ENCODE measurements at places on chromosomes 1 and 21. TPM values are rescaled to one million over a fixed set of nuclear protein-coding genes. Genes with fewer than 3 reads are reported as not detected.

GRCh38 chr1:14976256-14976655, 177.3 kb upstream of the TMEM51 start:
- DNase-seq = no peak

DNA sequence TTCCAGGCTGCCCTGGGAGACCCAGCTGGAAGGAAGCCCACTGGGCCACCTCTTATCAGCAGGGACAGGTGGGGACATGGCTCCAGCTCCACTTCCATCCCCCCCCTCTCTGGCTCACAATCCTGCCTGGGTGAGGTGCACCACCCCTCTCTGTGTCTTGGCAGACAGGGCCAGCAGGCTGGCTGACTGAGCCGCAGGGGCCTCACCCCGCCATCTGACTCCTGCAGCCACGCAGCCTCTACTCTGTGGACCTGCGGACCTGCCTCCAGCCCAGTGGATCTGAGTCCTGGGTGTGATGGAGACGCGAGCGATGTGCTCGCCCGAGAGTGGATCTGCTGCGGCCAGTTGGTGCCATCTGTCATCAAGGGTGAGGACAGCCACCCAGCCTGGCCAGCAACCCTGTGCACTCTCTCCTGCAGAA, 30.1 kb downstream of the RCC2 start:
- no peak for DNase-seq

- peak; percentile 79 for DNase-seq
Observed at GRCh38 chr1:6785728-6786505, 663 bp downstream of the CAMTA1 start.

- DNase-seq = no peak
Observed at GRCh38 chr1:44229435-44230167, 16.3 kb downstream of the DMAP1 start.

GRCh38 chr21:31997191-31997590, 124.4 kb downstream of the HUNK start:
- no peak for DNase-seq

DNA sequence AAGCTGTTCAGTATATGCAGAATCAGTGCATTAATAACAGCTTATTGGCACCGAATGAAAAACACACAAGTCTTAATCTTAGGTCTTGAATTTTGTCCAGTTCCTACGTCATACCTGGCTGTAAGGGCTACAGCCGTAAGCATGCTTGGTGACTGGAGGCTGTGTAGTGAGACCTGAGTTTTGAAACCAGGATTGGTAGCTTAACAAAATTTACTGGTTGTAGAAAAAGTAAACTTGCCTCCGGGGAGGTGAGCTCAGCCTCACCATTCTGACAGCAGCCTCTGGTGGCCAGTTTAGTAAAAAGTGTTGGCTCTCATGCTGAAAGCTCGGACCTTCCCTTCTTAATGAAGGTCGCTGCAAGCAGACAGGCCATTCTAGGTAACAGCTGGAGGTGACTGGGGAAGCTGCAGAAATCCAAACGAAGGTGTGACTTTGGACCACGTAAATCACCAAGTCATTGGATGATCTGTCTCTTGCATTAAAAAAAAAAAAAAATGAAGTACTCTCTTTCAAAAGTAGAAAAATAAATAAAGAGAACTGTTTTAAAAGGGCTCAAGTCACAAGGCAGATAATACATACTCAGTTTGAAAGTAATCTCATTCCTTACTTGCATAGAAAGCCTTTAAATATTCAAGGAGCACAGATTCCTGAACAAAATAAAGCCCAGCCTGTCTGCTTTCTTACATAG, 48.9 kb downstream of the HLCS start:
- no peak for DNase-seq

- DNase-seq = no peak
Observed at GRCh38 chr1:84271441-84272151, 29.9 kb upstream of the SAMD13 start.

GRCh38 chr1:203229471-203230135, at the start of gene CHIT1:
Gene CHIT1, minus strand, starts transcription at chr1:203229673. Its CDS starts 37 bp downstream, at chr1:203229636.
- no peak for DNase-seq

DNA sequence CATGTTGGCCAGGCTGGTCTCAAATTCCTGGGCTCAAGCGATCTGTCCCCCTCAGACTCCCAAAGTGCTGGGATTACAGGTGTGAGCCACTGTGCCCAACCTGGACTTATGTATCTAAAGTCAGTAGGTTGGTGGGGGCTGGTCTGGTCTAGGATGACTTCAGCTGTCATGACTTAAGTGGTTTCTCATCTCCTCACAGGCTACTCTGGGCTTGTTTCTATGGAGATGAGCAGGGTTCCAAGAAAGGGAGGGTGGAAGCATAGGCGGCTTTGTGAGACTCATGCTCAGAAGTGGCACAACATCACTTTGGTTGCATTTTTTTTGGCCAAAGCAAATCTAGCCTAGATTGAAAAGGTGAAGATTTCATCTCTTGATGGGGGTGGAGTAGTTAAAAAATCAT, 115.9 kb upstream of the IVNS1ABP start:
- no peak for DNase-seq

DNA sequence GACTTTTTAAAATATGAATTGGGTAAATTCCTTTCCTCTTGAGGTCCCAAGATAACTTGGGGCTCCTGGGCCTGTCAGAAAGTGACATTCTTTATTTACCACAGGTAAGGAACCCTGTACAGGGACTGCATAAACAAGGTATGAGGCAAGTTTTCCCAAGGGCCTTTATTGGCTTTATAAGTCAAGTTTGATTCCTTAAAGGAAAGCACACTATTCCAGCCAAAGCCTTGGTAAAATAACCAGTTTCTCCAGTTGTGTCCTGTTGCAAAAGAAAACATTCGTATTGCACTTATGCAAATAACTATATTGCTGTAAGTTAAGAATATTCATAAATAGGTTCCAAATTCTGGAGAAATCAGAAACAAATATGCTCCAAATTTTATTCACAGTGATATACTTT, 21.9 kb upstream of the METTL18 start:
- DNase-seq = no peak

DNA sequence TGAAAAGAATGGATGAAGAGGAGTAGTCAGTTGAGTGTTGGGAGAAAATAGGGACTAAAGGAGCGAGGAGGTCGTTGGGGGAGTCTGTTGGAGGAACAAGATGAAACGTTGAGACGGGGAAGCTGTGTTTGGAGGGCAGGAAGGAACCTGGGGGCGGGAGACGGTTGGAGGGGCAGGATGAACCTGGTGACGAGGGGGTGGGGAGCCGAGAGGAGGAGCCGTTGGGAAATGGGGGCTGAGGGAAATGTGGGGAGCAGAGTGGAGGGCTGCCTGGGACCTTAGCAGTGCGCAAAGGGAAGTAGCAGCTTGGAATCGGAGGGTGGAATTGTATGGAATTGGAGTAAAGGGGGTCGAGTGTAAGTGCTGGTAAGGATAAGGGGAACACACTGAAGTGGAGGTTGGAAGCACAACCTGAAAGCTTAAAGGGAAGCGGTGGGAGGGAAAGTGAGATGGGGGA, 630 bp downstream of the MTF2 start:
- DNase-seq = no peak

GRCh38 chr1:101150670-101151069, 86.1 kb upstream of the S1PR1 start:
- no peak for DNase-seq

DNA sequence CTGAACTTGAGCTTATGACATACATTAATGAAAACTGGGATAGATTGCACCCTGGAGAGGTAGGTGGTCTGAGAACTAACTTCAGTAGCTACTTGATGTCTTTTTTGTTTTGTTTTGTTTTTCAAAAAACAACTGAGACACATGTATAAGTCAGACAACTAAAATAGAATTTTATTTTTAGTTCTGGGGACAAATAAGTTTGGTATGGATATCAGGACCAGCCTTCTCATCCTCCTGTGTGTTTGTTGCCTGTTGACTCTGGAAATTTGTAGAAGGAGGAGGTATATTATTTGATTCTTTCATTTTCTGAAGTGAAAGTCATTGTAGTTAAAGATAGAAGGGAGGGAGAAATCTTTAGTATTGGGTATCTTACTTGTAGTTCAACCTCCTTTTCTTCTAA, 41.5 kb downstream of the MTF2 start:
- no peak for DNase-seq

- no peak for DNase-seq
Observed at GRCh38 chr1:46133781-46134350, 1.4 kb upstream of the PIK3R3 start.

DNA sequence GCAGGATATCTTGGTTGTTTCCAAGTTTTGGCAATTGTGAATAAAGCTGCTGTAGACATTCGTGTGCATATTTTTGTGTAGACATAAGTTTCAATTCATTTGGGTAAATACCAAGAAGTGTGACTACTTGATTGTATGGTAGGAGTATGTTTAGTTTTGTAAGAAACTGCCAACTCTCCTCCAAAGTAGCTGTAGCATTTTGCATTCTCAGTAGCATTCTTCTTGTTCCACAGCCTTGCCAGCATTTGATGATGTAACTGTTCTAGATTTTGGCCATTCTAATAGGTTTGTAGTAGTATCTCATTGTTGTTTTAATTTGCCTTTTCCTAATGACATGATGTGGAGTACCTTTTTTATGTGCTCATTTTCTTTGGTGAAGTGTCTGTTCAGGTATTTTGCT, 38.6 kb upstream of the PLA2G4A start:
- no peak for DNase-seq

DNA sequence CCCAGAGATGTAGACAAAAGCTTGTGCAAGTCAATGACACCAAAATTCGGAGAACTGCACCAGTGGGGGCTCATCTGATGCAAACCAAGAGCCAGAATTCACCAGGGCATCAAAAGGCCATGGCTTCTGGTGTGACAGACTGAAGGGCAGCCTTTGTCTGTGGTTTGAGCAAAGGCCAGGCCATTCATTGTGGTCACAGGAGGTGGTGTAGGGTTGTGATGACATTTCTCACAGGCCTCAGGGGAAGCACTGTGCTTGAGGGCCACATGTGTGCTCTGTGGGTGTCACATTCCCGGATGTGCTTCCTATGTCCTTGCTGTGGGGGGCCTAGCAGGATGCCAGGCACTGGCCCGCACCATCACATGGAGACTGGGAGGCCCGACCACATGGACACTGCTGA, 22.5 kb upstream of the KCNE1 start:
- no peak for DNase-seq

DNA sequence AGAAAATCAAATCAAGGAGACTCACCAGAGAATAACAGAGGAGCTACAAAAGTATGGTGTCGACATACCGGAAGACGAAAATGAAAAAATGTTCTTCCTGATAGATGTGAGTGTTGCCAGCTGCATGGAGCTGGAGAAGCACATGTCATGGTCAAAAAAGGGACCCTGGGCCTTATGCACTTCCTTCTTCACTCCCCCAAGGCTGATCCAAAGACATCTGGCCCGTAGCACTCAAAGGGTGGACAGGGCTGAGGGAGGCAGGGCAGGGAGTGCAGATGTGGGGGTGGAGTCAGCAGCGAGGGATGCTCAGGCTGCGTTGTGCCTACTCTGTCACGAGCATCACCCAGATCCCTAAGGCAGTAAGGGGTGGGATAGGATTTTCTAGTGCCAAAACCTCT, 19.4 kb downstream of the MX1 start:
- DNase-seq = no peak

- no peak for DNase-seq
Observed at GRCh38 chr1:151549199-151549598, 9.1 kb downstream of the TUFT1 start.

DNA sequence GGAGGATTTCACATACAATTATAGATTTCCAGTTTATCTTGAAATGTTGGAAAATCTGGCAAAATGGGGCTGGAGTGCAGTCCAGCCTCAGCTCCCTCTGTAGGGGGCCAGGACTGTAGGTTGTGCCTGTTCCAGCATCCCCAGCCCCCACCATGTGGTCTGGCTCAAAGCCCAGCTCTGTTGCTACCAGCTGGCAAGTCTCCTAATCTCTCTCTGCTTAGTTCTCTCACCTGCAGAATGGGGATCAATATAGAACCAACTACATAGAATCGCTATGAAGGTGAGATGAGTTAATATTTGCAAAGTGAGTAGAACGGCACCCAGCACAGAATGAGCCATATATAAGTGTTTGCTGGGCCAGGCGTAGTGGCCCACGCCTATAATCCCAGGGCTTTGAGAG, 50.0 kb upstream of the TARDBP start:
- DNase-seq = no peak

- no peak for DNase-seq
Observed at GRCh38 chr1:52157582-52157981, 15.7 kb downstream of the ZFYVE9 start.

The CGN gene
- 0.22 TPM for total RNA-seq

The URB2 gene
- total RNA-seq = 3.4 TPM

The MCOLN2 gene
- 0.19 TPM for total RNA-seq

The ZFYVE9 gene
- total RNA-seq = 18.0 TPM

The ACKR1 gene
- total RNA-seq = 16.2 TPM

The OR2G6 gene
- not detected for total RNA-seq

The FCRL2 gene
- total RNA-seq = not detected

The SYTL1 gene
- 0.78 TPM for total RNA-seq

The ADORA1 gene
- total RNA-seq = 19.0 TPM

The PM20D1 gene
- 1.7 TPM for total RNA-seq
